ENCODE measurements at places on chromosomes 3 and 15.

DNA sequence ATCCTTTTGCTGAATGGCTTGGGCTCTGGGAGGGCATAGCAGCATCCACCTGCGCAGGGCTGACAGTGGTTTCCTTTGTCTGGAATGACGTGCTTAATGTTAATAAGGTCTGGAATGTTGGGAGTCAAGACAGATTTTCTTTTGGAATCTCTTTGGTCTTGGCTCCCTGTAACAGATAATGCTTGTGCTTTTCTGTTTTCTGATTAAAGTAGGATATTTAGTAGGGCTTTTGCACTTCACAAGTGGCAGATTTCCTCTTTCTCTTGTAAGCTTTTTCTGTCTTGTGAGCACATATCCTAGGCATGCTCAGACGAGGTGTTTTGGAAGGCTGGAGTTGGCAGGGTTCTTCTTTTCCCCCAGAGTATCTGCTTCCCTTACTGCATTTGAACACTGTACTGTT is 189.6 kb downstream of the GHSR start:
- no peak for DNase-seq

- no peak for DNase-seq
These were observed 109.5 kb downstream of the CGGBP1 start for GRCh38 chr3:87949189-87949878.

- no peak for DNase-seq
These were observed 380.4 kb upstream of the PROK2 start for GRCh38 chr3:72165317-72165716.

DNA sequence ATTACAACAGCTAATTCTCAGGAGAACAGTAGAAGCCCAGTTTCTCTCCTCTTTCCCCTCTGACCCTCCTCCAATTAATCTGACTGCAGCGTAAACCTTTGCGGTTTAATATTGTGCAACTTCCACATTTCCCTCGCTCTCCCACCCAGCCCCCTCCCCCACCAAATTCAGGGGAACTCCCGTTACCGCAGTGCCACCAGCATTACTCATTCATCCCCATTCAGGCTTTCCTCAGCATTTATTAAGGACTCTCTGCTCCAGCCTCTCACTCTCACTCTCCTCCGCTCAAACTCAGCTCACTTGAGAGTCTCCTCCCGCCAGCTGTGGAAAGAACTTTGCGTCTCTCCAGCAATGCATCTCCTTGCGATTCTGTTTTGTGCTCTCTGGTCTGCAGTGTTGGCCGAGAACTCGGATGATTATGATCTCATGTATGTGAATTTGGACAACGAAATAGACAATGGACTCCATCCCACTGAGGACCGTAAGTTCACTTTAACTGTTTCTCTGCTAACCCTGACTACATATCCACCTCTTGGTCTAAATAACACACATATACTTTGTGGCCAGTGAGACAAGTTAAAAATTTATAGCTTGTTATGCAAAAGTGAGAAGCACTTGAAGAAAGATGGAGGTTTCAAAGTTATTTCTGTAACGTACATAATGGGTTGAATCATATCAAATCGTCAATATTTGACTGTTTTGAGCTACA is at the start of gene PTX3:
TSS of gene PTX3 (plus strand) at position 268 of the 709 bp plus-strand sequence. CDS start at position 352, 84 bp downstream.
- no peak for DNase-seq

DNA sequence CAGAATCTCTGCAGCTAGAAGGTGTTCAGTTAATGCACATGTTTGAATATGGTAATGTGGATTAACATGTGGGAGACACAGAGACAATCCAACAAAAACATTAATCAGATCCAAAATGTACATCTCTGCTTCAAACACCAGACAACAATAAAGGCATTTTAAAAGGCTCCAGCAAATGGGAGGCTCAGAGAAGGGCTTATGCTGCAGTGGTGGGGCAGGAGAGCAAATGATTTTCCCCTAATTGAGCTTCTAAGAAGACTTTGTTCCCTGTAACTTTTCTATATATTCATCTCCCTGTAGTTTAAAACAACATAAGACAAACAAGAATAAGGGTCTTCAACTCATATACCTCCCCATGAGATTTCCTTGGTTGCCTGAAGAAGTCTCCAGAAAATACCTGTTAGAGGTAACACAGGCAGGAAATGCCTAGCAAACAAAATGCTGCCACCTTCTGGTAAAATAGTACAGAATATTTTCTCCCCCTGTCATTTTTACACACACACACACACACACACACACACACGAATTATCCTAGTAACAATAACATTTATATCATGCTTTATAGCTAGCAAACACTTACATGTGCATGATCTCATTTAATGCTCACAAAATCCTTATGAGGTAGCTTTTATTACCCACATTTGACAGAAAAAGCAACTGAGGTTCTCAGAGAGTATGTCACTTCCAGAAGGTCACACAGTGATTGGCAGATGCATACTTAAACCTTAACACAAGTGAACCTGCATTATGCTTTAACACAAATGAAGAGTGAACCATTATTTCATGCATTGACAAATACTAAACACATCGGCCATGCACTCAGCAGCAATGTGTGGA is 123.4 kb upstream of the MB21D2 start:
- DNase-seq, result no peak

- no peak for DNase-seq
These were observed 89.3 kb downstream of the SLCO3A1 start for GRCh38 chr15:91942720-91943394.

DNA sequence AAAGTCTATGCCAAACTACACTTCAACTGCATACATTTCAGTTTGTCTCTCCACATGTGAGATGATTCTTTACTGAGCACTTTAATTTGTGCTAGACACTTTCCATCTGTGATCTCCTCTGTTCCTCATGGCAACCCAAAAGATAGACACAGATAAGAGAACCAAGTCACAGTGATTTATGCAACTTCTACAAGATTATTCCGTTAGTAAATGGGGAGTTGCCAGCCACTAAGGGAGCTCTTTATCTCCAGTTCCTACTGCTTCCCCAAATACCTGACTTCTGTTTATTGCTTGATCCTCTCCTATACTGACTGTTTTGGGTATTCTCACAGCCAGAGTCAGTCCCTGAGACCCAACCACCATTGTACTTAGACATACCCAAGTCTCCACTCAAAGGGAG is 24.1 kb upstream of the AKAP13 start:
- no peak for DNase-seq

GRCh38 chr3:113105966-113106660 is 105.2 kb upstream of the BOC start:
- DNase-seq, result no peak

- no peak for DNase-seq
These were observed 26.1 kb downstream of the CHDH start for GRCh38 chr3:53820084-53820483.

GRCh38 chr15:29921130-29921601 is 98.9 kb upstream of the TJP1 start:
- no peak for DNase-seq

- no peak for DNase-seq
These were observed 11.5 kb downstream of the SEMA7A start for GRCh38 chr15:74422265-74422651.

DNA sequence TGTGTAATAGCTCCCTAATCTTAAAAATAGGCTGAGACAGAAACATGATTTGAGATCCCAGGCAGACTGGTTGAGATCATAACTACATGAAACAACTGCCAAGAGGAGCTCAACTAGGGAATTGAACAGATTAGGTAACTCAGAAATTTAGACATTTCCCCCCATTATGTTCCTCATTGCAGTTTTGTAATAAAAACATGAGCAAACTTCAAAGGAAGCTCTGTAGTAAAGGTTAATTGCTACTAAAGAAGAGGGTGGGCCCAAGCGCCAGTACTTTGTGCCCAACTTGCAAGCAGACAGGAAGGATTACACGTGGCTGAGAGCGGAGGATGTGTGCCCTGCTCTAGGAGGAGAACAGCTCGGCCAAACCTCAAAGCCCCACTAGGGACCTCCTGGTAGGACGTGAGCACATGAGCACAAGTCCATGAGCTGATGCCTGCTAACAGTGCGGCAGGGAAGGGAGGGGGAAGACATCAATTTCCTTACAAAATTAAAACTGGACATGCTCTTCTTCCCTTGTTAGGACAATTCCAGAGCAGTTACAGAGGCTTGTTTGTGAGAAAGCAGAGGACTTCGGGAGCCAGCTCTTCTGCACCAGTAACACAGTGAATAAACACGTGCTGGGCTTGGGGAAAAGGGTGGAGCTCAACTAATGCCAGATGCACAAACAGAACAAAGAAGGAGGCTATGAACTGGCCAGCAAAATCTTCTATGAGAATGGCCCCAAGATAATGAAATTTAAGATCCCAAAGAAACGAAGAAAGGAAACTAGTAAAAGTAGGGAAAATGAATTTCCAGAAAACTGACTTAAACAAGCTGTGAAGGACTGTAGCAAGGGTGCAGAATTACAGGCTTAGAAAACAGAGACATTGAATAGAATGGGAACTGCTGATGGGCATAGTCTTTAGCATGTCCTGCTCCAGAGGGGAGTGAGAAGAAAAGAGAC is 275.5 kb downstream of the MECOM start:
- DNase-seq, result no peak

DNA sequence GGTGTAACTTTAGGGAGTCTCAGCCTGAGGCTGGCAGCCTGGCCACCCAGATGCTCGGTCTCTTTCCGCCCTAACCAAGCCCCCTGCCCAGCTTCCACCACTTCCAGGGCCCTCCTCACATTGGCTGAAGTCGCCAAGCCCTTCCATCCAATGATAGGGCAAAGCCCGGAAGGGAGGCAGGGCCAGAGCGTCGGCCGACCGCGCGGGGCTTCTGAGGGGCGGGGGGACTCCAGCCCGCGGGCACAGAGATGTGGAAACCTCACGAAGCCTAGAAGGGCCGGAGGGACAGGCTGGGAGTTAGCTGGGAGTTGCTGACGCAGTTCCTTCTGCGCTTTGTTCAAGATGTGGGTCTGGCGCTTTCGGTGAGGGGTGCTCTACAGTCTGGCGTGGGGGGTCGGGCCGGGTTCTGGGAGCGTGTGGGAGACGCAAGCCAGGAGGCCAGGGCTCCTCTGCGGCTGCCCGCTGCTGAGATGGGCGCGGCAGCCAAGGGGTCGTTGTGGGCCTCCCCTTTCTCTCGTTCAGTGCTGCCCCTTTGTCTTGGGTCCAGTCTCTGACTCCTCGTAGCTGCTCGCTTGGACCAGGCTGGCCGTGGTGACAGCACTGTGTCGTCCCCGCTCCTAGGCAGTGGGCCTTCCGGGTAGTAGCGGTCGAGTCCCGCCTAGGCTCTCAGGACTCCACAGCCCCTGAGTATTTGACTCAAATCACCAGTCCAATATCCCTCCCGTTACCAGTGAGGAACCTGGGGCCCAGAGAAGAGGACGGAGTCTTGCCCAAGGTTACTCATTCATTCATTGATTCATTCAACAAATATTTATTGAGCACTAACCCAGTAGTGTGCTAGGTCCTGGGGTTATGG is at the start of gene ZNF660:
TSS of gene ZNF660 (plus strand) at position 319 of the 856 bp plus-strand sequence. CDS start 9,230 bp downstream, outside the sequence.
- peak; percentile 73 for DNase-seq

DNA sequence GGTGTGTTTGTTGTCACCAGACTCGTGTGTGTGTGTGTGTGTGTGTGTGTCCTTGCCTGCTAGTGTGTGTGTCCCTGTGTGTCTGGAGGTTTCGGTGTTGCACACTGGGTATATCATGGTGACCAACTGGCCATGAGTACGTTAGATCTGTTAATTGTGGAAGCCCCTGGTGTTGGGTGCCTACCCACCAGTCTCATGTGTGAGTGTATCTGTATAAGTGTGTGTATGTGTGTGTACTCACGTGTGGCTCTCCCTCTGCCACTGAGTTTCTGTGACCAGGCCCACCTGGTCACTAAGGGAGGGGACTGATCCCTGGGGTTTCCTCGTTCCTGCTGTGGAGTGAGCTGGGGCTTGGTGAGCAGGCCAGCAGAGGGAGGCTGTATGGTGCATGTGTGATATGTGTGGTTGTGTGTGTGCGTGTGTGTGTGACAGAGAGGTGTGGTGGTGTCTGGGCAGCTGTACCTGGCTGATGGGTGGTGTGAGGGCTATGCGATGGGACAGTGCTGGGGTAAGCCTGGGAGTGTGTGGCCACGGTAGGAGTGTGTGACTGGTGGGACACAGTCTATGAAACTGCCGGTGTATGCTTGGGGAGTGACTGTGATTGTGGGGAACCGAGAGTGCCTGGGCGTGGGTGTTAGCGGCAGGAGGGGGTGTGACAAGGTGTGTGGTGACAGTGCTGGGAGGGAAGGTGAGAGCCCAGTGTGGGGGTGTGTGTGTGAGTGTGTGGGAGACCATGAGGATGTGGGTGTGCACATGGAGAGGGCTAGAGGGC is 1.8 kb downstream of the PRKCD start:
- DNase-seq, result no peak

DNA sequence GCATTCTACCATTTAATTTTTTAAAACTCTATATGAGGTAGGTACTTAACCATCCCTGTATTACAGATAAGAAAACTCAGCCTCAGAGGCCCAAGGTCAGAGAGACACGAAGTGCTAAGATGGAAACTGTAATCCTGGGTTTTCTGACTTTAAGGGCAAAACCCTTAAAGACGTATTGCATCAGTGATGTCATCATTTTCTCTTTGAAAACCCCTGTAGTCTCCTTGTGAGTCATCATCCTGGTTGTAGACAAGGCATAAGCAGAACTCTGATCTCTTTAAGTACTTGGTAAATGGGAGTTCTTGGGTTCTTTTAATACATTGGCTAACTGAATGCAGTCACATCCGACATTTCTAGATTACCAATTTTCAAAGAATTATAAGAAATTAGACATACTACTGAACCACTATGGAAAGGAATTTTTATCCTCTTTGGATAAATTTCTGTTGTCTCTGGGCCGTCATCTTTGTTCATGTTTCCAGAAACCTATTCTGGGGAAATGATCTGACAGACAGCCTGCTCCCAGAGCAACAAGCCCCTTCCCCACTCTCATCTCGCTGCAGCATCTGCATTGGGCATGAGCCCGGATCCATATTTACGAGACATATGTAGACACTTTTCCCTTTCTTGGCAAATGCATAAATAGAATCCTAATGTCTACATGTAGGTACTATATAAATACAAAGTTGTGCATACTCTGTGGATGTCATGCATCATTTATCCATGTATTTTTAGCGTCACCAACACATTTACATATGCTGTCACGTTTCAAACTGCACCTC is 48.7 kb upstream of the MDFIC2 start:
- no peak for DNase-seq

- DNase-seq, result no peak
These were observed at the start of gene IGDCC3 for GRCh38 chr15:65377976-65378366. Gene IGDCC3, minus strand, starts transcription at chr15:65378002. Its CDS starts 214 bp downstream, at chr15:65377788.

- no peak for DNase-seq
These were observed 126.8 kb upstream of the CLSTN2 start for GRCh38 chr3:139808201-139808600.

DNA sequence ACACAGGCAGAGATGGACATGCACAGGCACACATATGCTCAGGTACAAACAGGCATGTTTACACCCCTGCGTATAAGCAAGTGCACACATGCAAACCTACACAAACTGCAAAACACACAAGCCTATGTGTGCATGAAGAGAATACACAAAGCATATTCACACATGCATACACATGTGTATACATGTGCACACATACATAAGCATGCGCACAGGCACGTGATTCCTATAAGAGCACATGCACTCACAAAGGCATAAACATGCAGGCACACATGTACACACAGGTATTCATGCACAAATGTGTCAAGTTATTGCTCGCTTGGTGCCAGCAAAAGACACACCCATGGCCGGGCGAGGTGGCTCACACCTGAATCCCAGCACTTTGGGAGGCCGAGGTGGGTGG is 1.4 kb upstream of the GNAT1 start:
- DNase-seq, result no peak

- DNase-seq, result no peak
These were observed 258.1 kb upstream of the ROPN1 start for GRCh38 chr3:124250053-124250452.

- DNase-seq, result no peak
These were observed 79.4 kb downstream of the LPP start for GRCh38 chr3:188233320-188233719.

- no peak for DNase-seq
These were observed 51.8 kb downstream of the CHST2 start for GRCh38 chr3:143171141-143171980.

Measured in DMS79 (cell line).